ENCODE measurements at places on chromosomes 1 and 21.
A peak's percentile ranks its signal among the peaks of the same experiment; 100 is the strongest.

GRCh38 chr1:245932302-245932972, 574.6 kb downstream of the SMYD3 start:
- DNase-seq = no peak

DNA sequence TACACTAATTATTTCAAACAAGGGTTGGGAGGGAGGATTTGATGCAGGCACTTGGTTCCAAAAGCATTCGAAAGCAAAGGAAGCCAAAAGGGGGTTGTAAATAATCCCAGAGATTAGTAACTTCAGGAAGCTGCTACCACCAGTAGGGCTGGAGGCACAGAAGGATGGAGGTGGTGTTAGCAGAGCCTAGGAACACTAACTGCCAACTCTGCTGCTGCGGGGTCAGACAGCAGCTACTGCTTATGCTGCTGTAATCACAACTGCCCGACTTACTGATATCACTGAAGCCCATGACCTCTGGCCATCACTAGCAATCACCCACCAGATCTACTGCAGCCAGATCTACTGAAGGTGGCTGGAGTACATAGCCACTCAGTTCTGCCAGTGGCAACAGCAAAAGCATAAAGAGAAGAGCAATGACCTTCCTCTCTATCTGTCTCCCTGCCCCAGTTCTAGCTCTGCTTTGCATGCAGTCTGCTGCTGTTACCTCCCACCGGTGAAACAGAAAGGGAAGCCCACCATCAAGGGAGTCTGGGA, 408.5 kb downstream of the PLPP3 start:
- DNase-seq = no peak

DNA sequence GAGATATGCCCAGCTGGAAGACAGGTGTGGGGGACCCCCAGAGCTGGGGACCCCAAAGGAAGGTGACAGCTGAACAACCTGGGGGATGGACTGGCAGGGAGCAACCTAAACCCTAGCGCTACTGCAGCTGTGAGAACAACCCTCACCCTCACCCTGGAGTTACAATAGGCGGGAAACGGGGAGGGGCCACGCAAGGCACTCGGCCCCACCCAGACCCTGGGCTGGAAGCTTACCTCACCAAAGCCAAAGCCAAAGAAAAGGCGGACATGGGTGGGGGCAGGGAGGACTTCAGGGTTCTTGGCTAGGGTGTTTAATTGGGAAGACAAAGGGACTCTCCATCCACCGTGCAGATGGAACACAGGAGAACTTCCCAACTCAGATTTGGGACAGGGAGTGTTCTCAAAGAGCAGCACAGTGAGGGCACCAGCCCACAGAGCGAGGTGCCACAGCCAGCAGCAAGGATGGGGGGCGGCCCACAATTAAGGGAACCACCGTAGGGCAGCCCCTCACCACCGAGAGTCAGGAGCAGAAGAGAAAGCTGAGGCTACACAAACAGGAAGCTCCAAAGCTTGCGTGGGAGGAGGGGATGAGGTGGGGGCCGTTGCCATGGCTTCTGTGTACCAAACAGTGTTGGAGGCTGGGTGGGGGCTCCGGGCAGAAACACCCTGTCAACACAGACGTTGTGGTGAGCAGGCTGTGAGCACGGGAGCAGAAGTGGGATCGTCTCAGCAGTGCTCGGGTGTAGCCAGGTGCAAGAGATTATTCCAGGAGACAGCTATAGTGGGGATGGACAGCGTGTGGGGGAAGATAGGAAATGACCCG, 1.9 kb downstream of the TAGLN2 start:
- DNase-seq = peak; percentile 36

- DNase-seq = no peak
Measured at GRCh38 chr1:15523104-15524020, 653 bp downstream of the CASP9 start.

DNA sequence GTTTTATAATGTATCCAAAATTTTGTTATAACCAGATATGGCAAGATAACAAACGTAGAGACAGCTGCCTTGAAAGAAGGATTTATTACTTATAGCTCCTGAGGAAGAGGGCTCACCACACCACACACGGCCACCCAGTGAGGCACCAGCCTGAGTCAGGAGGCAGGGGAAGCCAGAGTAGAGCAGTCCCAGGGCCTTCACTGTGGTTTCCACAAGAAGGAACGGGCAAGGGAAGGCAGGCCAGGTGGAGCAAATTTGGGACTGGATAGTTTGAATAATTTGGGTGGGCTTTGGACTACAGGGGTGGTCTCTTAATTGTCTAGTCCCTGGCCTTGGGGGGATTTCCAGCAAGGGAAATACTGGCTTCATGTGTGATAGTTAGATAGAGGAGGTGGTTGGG, 72.5 kb downstream of the RRAGC start:
- DNase-seq = no peak

DNA sequence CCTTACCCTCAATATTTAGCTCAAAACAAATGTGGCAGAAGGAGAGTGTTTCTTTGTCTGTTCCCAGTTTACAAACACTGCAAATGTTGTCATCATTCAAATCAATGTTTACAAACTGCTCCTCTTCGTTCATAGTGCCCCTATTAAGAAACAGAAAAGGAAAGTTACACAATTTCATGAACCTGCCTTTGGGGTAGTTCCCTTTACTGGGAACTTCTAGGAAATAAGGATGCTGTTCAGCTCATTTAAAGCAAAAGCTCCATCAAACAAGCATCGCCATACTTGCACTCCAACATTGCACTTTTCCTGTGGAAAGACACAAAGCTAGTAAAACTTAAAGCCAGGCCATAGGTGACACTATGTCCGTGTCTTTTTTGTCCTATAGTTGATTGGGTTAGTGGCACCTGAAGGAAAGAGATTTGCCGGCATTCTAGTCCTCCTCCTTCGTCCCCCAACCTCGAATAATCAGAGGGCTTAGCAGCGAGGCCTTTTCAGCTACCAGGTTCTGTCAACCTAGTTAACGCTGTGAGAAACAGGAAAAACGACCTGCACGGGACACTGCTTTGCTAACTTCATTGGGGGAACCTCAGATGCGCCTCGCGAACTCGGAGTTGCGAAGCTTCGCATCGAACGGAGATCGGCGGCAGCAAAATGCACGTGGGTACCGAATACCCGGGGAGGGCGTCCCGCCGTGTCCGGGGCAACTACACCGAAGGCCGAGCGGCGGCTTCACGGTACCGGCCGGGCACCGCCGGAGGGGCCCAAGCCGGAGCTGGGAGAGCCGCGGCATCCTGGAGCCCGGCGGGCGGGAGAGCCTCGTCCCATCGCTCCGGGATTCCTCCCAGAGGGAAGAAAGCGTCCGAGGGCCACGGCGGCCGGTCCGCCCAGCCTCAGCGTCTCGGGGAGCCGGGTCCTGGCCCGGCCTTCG, 706 bp downstream of the C21orf91 start:
- DNase-seq = no peak
